Inflammatory macrophage (primary cell): ENCODE measurements at places on chromosomes 7 and 10.

DNA sequence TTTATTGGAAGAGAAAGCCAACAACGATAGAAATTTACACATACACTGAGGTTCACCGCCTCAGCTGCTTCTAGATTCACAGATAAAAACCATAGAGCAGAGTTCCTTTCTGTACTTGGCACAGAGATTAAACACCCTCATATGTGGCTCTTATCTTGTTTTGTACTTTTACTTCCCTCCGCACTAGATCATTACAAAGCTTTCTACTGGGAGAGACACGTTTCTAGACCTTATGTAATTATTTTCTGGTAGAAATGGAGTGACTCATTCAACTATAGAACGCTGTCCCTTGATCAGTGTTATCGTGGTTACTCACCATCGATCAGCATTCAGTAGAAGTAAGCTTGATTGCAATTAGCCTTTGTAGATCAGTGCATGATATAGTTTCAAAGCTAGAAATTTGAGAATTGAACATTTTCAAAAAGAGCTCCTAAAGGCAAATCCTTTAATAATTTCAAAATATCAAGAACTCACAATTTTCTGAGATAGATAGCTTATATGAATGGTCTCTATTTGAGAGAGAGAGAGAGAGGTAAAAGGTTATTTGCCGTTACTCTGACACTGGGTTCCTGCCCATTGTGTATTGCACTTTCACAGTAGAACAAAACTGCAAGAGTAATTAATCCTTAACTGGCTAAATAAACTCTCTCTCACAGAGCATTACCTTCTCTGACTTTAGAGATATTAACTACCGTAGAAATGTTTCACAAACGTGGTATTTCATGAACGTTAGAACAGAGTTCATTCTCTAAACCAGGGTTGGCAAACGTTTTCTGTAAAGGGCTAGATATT is 26.1 kb upstream of the DNAJC1 start:
- DNase-seq, result no peak

DNA sequence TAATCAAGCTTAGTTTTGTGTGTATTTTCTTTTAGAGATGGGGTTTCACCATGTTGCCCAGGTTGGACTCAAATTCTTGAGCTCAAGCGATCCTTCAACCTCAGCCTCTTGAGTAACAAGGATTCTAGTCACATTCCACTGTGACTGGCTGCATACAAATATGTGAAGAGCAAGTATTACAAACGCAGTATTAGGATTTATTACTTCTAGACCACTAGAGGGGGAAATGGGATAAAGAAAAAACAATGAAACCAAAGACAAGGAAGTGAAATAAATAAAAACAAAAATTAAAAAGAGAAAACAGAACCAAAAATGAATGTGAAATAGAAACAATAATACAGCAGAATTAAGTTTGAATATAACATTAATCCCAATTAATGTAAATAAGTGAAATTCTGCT is 308.7 kb downstream of the ANKRD30A start:
- no peak for DNase-seq

GRCh38 chr10:77383861-77384553 is 253.6 kb downstream of the KCNMA1 start:
- DNase-seq, result no peak

GRCh38 chr10:132027423-132027983 is 38.2 kb upstream of the JAKMIP3 start:
- no peak for DNase-seq

DNA sequence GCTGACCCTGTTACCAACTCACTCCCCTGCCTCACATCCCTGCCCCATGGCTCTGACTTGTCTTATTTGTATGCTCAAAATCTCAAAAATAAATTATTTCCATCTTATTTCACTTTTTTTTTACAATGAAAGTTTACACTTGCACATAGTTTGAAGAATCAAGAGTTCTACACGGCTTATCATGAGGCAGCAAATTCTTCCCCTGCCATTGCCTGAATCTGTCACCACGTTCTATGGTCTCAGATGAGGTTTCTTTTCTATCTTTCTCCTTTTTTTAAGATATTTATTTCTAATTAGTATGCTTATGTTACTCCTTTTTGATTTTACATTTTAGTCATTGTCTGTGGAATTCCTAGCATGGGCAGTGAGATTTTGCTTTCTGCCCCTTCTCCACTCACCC is 28.4 kb downstream of the ARHGAP22 start:
- DNase-seq, result peak; percentile 8
